ENCODE measurements at places on chromosomes 16 and 17. TPM values are rescaled to one million over a fixed set of nuclear protein-coding genes. Genes with fewer than 3 reads are reported as not detected.

GRCh38 chr17:72683506-72684404 lies 408.7 kb downstream of the SLC39A11 start:
- peak; percentile 91 for DNase-seq

The CMC2 gene
- total RNA-seq, result 119 TPM

DNA sequence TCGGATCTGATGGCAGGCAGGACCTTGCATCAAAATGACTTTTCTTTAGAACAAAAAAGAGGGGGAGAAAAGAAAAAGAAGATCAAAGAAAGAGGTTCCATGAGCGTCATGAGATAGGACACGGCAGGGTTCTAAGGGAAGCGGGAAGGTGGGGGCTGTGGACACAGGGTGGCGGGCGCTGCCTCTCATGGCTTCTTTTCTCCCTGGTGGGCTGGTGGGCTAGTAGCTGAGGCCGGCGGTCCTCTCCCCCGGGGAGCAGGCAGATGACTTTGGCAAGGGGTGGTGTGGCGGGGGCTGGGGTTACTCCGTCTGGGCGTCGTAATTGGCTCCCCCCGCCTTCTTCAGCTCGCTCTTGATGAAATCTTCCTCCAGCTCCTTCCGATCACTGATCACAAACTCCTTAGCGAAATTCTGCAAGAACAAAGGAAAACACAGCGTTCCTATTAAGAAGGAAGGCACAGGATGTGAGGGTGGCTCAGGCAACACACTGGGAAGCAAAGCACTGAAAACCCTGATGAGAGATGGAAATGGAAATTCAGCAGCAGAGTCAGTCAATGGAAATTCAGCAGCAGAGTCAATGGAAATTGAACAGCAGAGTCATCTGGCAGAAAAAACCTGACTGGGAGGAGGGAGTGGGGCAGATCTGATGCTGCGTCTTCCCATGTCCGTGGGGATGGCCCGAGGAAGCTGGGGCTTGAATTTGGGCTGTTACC lies 51.2 kb downstream of the COTL1 start:
- DNase-seq, result no peak

- DNase-seq, result no peak
Observed at GRCh38 chr17:71593078-71593477, 527.7 kb upstream of the SOX9 start.

DNA sequence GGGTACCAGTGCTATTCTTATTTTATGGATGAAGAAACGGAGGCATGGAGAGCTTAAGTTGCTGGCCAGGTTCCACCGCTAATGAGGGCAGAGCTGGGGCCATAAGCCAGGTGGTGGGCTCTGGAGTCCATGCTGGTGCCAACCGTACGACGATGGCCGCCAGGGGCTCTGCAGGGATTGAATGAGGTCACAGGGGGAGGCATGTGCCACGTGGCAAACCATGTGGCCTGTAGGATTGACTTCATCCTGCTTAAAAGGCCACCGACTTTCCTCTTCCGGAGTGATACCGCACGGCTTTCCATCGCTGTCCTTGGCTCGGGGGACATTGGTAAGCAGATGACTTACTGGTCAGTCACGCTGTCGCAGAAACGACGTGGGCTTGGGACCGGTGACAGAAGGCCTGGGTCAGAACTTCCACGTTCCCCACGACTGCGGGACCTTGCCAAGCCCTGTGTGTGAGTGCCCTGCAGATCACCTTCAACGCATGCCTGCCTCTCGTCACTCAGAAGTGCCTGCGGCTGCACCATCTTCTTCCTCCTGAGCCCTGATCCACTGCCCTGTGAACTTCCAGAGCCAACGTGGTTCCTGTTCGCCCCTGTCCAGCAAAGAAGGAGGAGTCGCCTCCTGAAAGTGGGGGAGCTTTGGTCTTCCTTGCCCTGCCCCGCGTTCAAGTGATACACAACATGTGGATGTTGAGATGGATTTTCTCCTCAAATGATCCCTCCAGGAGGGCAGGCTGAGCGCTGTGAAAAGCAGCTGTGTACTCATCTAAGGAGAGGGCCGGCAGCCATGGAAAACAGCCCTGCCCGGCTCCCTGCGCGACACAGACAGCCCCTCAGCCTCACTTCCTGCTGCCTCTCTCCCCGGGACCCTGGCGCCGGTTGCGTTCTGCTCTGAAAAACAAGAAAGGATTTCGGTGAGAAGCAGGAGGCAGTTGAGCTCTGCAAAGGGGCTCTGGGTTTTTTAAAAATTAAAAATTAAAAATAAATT lies 176.7 kb downstream of the C16orf95 start:
- no peak for DNase-seq

The SMPD3 gene
- not detected for total RNA-seq

- no peak for DNase-seq
Observed at GRCh38 chr16:2598133-2598641, 60.4 kb downstream of the PDPK1 start.

GRCh38 chr17:63370696-63371095 lies 75.4 kb downstream of the CYB561 start:
- no peak for DNase-seq

Measured in HT1080 (cell line).